ENCODE measurements at places on chromosomes 7 and 10.
A peak's percentile ranks its signal among the peaks of the same experiment; 100 is the strongest.

- peak; percentile 47 for DNase-seq
Observed at GRCh38 chr7:112206991-112207592, 597 bp downstream of the ZNF277 start.

DNA sequence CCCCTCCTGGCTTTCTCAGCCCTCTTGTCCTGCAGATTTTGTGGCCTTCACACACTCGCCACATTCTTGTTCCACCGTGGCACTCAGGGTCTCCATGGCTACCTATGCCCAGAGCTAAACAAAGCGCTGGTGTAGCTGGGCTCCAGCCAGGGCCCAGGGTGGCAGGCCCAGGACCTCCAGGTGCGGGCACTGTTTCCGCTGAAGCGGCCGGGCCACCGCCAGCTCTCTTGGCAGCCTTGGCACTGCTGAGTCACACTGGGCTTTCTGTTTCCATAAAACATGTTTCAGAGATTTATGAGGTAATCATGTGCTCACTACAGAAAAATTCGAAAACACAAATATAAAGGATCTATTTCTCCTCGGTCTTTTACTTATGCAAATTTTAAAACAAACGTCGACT, 51.3 kb downstream of the AOC1 start:
- no peak for DNase-seq

DNA sequence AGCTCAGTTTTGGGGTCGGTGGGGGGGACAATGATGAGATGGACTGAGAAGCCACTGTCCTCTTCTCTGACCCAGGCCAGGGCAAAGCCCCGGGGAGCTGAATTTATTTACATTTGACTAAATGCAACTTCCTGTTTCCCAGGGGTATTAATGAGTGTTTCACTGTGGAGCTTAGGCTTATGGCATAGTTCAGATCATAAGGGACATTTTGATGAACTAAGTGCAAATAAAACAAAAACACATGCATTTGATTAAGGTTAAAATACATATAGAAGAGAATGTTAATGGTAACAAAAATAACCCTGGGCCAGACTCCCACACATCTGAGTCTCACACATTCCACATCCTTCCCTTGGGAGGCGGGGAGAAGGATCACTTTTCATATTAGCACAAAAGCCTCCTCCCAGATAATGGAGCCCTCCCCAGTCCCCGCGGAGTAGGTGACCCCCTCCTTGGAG, 320.6 kb downstream of the FRMD4A start:
- peak; percentile 62 for DNase-seq

GRCh38 chr7:106777674-106778299, 87.3 kb upstream of the PIK3CG start:
- DNase-seq, result no peak

DNA sequence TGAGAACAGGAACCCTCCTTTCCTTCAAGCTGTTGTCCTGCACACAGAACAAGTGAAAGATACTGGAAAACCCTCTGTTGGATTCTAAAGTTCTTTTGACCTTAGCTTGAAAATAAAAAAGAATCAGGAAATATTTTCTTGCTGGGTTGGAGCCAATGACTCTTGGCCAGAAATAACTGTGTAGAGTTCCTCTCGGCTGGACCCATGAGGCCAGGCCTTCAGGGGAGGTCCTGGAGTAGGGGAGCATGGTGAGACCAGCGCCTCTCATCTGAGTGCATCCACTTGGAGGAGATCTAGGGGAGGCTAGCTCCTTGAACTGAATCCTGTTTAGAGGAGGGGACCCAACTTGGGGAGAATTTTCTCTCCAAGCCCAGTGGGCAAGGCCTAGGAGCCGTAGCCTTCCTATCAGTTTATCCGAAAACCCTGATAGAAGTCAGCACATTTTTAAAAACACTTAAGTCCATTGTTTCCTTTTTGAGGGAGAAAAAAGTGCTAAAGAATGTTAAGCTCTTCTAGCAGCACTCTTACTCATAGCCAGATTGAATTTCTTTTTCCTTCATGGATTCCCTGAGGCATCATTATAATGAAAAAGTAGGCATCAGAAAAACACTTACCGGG, 635.7 kb upstream of the ANKRD30A start:
- peak; percentile 8 for DNase-seq

GRCh38 chr7:36749282-36749960, 25.1 kb upstream of the AOAH start:
- DNase-seq, result no peak
